ENCODE measurements at places on chromosomes 12 and 14. TPM values are rescaled to one million over a fixed set of nuclear protein-coding genes. Genes with fewer than 3 reads are reported as not detected.
A peak's percentile ranks its signal among the peaks of the same experiment; 100 is the strongest.

DNA sequence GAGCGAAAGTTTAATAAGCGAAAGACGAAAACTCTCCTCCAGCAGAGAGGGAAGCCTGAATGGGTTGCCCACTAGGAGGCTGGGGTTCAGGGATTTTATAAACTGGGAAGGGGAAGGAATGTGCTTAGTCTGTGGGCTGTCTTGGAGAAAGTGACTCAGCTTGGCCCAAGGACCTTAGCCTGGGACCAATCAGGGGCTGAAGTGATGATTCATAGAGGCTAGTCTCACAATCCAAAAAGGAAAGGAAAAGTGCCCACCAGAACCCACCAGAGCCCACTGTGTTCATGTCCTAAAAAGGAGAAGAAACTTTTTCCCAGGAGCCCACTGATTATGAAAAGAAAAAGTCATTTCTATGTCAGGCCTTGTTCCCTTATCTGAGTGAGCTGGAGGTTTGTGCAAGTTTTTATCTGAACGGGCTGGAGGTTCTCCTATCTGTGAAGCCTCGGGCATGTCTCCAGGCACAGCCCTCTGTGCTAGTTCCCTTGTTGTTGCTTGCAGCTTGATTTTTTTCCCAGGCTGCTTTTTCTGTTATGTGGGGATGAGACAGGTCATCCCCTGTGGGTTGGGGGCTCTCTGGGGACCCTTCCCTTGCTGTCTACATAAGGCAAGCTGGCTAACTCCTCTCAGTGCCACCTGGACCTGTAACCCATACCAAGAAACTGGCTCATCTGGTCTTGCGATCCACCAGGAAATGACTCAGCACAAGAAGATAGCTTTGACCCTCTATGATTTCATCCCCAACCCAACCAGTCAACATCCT, 8.3 kb upstream of the GOLGA5 start:
- DNase-seq = peak; percentile 75

GRCh38 chr14:38168416-38168815, 39.3 kb upstream of the SSTR1 start:
- DNase-seq = no peak

DNA sequence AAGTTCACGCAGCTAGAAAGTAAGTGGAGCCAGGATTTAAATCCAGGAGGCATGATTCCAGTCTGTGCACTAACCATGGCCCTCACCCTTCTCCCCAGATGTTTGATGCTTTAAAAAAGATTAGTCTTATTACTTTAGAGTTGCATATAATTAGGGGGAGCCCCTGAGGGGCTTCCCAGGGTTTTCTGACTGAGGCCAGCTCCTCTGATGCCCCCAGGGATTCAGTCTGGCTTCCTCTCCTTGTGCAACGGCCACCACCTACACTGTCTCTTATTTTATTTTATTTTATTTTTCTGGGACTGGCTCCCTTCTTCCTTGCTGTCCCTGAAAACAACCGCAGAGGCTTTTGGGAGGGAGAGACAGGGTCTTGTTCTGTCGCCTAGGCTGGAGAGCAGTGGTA, 22.6 kb downstream of the CLSTN3 start:
- DNase-seq = no peak

- DNase-seq = no peak
These were observed 38.1 kb upstream of the IL22 start for GRCh38 chr12:68291396-68292036.

DNA sequence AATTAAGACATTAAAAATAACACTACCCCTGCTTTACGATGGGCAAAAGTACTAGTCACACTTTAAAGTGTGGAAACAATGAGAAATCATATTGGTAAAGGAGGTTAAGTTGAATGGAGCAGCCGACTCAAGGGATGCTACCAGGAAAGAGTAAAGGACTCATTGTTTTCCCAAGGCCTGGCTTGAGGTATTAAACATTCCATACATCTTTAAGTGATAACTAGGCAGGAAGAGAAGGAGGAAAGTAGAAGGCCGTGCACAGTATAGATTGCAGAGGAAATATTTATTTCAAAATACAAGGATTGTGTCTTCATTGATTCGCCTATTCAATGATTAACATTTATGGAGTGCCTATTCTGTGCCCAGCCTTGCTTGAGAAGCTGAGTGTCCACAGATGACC, 20.6 kb upstream of the YARS2 start:
- DNase-seq = no peak

GRCh38 chr12:83865431-83865830, 1047.2 kb downstream of the SLC6A15 start:
- DNase-seq = no peak

DNA sequence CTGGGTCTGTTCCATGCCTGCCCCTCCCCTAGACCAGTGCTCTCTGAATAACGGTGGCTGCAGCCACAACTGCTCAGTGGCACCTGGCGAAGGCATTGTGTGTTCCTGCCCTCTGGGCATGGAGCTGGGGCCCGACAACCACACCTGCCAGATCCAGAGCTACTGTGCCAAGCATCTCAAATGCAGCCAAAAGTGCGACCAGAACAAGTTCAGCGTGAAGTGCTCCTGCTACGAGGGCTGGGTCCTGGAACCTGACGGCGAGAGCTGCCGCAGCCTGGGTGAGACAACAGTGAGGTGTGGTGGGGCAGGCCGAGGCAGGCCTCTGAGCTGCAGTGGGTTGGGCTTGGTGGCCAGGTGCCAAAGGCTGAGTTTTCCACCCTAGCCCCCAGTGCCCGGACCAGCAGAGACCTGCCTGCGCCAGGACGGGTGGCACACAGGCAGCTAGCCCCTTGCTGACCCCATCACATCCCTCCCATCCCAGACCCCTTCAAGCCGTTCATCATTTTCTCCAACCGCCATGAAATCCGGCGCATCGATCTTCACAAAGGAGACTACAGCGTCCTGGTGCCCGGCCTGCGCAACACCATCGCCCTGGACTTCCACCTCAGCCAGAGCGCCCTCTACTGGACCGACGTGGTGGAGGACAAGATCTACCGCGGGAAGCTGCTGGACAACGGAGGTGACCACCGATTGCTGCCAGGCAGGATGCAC, 28.2 kb upstream of the LRP1-AS start:
- DNase-seq = peak; percentile 92

DNA sequence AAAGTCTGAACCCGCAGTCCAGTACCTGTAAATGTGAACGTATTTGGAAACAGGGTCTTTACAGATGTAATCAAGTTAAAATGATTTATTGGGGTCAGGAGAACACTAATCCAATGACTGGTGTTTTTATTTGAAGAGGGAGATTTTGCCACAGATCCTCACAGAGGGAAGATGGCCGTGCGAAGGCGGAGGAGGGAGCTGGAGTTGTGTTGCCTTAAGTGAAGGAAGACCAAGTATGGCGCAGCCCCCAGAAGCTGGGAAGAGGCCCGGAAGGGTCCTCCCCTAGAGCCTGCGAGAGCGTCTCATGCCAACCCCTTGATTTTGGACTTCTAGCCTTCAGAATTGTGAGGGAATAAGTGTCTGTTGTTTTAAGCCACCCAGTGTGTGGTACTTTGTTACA, 102.8 kb upstream of the NUDT4 start:
- DNase-seq = no peak

DNA sequence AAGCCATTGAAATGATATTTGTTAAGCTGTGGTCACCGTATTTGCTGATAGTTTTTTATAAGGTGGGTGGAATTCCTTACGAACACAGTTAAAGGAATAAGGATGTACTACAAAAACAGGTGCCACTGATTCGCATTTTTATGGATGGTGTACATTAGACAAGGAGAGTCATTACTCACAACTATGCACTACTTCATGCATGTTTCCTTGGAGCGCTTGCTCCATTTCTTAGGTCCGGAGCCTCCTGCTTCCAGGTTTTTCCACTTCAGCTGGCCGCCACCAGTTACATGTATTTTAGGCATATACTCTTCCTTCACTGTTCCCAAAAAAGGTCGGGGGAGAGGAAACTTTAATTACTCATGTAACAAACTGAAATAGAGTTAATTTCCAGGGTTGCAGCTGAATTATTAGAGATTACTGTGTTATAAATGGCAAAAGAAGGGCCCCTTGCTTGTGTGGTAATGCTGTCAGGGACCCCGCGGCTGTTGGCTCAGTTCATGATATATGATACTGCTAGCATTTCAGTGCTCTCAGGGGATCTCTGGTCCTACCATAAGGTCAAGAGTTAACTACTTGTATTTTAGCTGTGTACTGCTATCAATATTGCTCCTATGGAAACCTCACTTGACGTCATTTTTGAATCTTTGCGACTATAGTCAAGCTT, 454.7 kb downstream of the NPAS3 start:
- DNase-seq = no peak

- DNase-seq = no peak
These were observed 98.0 kb downstream of the SAMD4A start for GRCh38 chr14:54664961-54665360.

DNA sequence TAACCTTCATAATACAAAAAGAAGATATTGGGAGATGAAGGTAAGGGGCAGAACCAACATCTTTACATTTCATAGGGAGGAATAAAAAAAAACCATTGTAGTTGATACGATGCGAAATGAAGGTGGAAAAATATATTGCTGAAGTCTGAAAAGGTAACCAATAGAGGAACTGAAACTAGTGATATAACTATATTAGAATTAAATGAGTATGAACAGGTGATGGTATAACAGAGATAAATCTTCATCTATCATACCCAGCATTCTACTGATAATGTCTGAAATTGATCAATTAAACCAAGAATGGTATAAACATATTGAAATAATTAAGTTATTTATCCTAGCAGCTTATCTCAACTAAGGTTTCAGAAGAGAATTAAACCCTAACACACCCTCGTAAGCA, 332.1 kb downstream of the NELL2 start:
- no peak for DNase-seq

DNA sequence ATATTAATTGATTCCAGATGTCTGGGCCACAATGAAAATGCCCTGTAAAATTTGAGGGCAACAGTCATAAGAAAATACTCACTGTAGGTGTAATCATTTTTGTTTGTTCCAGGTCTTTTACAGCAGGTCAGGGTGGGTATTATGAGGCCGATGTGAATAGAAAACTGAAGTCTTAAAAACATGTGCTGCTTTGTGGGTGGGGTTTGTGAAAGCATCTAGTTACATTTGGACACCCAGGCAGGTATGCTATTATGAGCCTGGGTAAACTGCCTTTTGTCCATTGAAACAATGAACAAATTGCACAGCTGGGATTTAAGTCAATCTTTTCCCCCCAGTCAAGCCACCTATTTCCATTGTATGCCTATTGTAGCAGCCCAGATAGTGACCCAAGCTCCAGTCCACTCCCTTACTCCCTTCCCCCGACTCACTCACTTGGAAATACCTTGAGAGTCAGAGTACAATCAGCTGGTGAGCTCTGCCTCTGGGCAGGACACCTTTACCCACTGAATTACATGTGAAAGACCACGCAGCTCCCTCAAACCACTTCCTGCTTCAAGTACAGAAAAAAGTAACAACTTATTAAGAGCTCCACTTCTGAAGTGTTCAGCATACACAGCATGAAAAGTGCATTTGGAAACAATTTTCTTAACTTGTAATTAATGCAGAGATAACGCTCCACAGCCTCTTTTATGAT, 1.8 kb downstream of the IGF1 start:
- no peak for DNase-seq

DNA sequence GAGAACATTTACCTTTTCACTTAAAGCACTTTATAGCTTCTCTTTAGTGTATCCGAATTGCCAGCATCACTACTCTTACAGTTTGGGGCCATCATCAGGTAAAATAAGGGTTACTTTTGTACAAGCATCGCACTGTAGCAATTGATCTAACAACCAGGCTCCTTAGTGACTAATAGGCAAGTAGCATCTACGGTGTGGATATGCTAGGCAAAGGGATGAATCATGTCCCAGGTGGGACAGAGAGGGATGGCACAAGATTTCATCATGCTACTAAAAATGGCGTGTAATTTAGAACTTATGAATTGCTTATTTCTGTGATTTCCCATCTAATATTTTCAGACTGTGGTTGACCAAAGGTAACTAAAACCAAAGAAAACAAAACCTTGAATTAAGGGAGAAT, 582.3 kb downstream of the KCNH5 start:
- no peak for DNase-seq

DNA sequence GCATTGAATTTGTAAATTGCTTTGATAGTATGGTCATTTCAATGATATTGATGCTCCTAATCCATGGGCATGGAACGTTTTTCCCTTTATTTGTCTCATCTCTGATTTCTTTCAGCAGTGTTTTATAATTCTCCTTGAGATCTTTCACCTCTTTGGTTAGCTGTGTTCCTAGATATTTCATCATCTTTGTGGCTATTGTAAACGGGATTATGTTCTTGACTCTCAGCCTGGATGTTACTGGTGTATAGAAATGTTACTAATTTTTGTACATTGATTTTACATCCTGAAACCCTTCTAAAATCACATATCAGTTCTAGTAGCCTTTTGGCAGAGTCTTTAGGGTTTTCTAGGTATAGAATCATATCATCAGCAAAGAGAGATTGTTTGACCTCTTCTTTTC, 52.6 kb downstream of the SYNE2 start:
- no peak for DNase-seq

DNA sequence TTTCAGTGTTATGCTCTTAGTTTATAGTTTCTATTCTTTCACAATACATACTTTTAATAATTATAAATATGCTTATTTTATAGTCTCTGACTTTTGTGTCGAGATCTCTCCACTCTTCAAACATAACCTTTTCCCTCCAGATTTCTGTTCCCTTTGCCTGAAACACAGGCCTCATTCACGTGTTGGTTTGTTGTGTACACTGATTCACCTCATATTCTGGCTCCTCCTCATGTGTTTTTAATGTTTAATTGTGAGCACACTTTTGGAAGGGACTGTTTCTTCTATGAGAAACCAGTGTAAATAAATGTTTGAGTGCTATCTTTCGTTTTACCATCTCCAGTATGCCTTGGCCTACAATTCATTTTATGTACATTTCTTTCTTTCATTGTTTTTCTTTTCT, 20.1 kb downstream of the LIN7A start:
- DNase-seq = no peak

DNA sequence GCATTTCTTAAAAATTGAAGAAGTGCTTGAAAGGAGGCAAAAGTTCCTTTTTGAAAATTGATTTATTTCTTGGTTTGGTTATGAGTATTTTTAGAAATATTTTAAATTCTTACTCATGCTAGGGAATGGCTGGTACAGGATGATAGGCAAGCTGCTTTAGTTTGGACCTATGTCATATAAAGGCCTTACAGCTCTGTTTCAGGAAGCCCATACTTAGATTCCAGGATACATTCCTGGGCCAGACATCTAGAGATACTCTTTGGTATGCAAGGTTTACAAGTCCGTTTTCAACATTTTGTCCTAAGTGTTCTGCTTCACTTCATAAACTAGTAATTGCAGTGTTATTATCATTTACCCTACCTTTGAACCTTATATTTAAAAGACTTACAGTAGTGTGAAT, 186.8 kb downstream of the FUT8 start:
- DNase-seq = no peak

DNA sequence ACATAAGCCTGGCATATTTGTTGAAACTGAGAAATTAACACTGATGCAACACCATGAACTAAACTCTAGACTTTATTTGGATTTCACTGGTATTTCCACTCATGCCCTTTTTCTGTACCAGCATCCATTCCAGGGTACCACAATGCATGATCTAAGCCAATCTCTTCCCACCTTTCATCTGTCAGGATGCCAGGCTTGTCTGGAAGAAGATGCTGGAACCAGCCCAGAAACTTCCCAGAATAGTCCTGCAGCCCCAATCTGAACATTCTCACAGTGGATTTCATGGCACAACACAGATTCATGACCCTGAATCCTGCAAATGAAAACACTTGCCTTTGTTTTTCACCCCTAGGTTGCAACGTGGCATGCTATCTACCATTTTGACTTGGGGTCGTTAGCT, 189.3 kb upstream of the LHX5 start:
- DNase-seq = no peak

Gene CIDEB
- 38.4 TPM for total RNA-seq

Gene GPR84
- 1.0 TPM for total RNA-seq

Gene FAM181A
- total RNA-seq = 0.37 TPM

Gene NTN4
- total RNA-seq = 31.4 TPM

Gene INHBE
- not detected for total RNA-seq

Gene SIRT4
- total RNA-seq = 1.4 TPM

Measured in ovary (tissue), 10 donors.